ENCODE measurements at places on chromosomes 7 and 10.

GRCh38 chr10:130479926-130480325 is 343.7 kb downstream of the GLRX3 start:
- no peaks in the 10 kb centered on the region for H3K4me1 ChIP-seq
- no peaks in the 10 kb centered on the region for H3K36me3 ChIP-seq
- no peak overlapping the region for H3K27ac ChIP-seq

GRCh38 chr7:94748376-94748775 is 92.4 kb upstream of the SGCE start:
- DNase-seq = no peak
- H3K27me3 ChIP-seq = no peaks in the 10 kb centered on the region
- H3K4me1 ChIP-seq = no peaks in the 10 kb centered on the region
- no peak overlapping the region for H3K27ac ChIP-seq
- H3K36me3 ChIP-seq = no peaks in the 10 kb centered on the region

GRCh38 chr10:84665883-84666463 is 337.6 kb downstream of the CCSER2 start:
- no peak overlapping the region for H3K27ac ChIP-seq
- DNase-seq = no peak
- peaks cover 10% of the 10 kb centered on the region for H3K27me3 ChIP-seq
- H3K4me3 ChIP-seq = no peak overlapping the region

GRCh38 chr7:108138911-108139310 is 8.8 kb upstream of the LAMB4 start:
- H3K27me3 ChIP-seq = peaks cover 8% of the 10 kb centered on the region
- H3K4me3 ChIP-seq = no peak overlapping the region
- DNase-seq = no peak

GRCh38 chr7:107332488-107333269 is 137.2 kb upstream of the GPR22 start:
- no peaks in the 10 kb centered on the region for H3K27me3 ChIP-seq
- H3K36me3 ChIP-seq = peaks cover 23% of the 10 kb centered on the region
- peak overlapping the region; percentile 71 for H3K27ac ChIP-seq
- H3K4me3 ChIP-seq = peak overlapping the region; percentile 0
- DNase-seq = no peak

DNA sequence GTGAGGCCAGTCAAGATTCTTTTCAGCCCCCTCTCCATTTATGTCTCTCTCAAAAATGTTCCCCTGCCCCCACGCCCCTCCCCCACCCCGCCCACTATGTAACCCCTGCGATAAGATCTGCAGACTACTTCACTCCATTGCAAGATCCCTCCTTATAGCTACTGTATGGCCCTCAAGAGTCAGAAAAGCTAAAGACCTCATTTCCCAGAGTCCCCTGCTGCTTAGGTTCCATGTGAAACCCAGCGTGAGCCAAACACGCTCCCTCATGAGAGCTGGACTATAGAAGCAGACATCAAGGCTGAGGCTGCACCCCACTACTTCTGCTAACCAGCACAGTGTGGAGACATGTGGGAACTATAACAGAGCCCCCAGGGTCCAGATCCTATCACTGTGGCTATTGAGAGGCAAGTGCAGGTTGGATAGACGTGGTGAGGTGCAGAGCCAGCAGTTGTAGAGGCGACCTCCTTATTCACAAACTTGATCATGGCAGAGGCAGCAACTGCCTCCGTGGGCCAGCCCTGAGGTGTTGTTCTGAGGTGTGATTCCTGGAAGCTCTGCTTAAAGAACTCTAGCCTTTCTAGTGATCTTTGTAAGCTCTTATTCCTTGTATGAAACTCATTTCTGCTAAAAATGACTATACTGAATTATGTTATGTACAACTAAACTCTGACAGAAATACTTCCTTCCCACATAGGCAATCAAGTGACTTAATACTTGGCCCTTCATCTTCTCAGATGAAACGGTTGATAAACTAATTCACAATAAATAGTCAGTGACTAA is 117.0 kb upstream of the ARID5B start:
- peak overlapping the region; percentile 86 for H3K27ac ChIP-seq
- no peak overlapping the region for H3K4me3 ChIP-seq
- peak; percentile 39 for DNase-seq
- H3K27me3 ChIP-seq = no peaks in the 10 kb centered on the region
- peaks cover 70% of the 10 kb centered on the region for H3K4me1 ChIP-seq

DNA sequence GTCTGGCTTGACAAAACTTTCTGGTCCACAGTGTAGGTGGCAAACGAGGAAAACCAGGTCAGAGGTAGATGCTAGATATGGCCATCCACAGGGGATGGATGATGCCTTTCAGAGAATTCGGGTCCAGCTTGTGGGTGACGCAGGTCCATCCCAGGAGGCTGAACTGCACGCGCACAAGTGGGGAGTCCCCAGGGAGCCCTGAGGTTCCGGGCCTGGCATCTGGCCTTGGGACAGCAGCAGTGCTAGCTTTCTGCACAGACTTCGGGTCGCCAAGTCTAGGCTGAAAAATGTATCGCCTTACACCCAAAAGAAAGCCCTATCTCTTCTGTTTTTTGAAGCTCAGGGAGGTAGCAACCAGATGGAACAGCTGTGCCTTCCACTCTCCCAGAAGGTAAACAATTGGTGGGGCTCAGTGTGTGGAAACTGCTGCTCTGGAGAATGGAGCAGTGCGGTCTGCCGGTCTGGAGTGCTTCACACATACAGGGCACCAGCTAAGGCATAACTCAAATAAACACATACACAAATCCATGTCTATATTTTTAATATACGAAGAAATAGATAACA is 119.3 kb upstream of the ACBD5 start:
- H3K27me3 ChIP-seq = no peaks in the 10 kb centered on the region
- peaks cover 2% of the 10 kb centered on the region for H3K4me1 ChIP-seq
- H3K36me3 ChIP-seq = no peaks in the 10 kb centered on the region
- no peak overlapping the region for H3K27ac ChIP-seq

DNA sequence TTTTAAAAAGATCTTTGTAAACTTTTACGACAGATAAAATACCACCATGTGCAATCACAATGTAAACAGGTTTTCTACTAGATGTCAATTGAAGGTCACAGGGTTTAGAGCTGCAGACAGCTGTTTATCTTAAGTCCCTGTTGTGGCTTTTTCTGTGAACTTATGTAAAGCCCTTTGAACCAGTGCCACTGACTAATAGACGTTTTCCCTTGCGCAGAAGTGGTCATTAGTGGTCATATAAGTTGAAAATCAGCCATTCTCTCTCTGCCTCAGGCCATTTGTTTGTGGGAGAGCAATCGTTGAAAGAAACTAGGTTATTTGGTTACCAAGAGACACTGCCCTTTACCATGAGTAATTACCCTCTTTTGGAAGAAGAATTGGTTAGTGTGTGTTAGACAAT is 23.9 kb downstream of the CACNB2 start:
- H3K4me3 ChIP-seq = no peak overlapping the region
- no peaks in the 10 kb centered on the region for H3K27me3 ChIP-seq
- no peak overlapping the region for H3K27ac ChIP-seq
- H3K4me1 ChIP-seq = no peaks in the 10 kb centered on the region
- no peaks in the 10 kb centered on the region for H3K36me3 ChIP-seq
- DNase-seq = no peak

- DNase-seq = no peak
- H3K27ac ChIP-seq = no peak overlapping the region
- H3K27me3 ChIP-seq = peaks cover 29% of the 10 kb centered on the region
- no peaks in the 10 kb centered on the region for H3K36me3 ChIP-seq
Observed at GRCh38 chr7:123773481-123773880, 24.7 kb upstream of the WASL start.

GRCh38 chr10:114077815-114078219 is 34.2 kb downstream of the ADRB1 start:
- peaks cover 10% of the 10 kb centered on the region for H3K4me1 ChIP-seq
- DNase-seq = no peak
- no peaks in the 10 kb centered on the region for H3K36me3 ChIP-seq
- H3K4me3 ChIP-seq = no peak overlapping the region

- H3K36me3 ChIP-seq = no peaks in the 10 kb centered on the region
- no peak overlapping the region for H3K4me3 ChIP-seq
- no peak overlapping the region for H3K27ac ChIP-seq
- H3K27me3 ChIP-seq = peaks cover 5% of the 10 kb centered on the region
- no peaks in the 10 kb centered on the region for H3K4me1 ChIP-seq
- DNase-seq = no peak
Observed at GRCh38 chr7:12552876-12553275, 17.6 kb upstream of the SCIN start.

- H3K36me3 ChIP-seq = no peaks in the 10 kb centered on the region
- no peak overlapping the region for H3K27ac ChIP-seq
- peaks cover 2% of the 10 kb centered on the region for H3K27me3 ChIP-seq
- peaks cover 7% of the 10 kb centered on the region for H3K4me1 ChIP-seq
- H3K4me3 ChIP-seq = no peak overlapping the region
Observed at GRCh38 chr10:88562152-88562551, 21.0 kb downstream of the RNLS start.

GRCh38 chr7:143023047-143023446 is 3.9 kb downstream of the OR9A2 start:
- H3K27me3 ChIP-seq = peaks cover 19% of the 10 kb centered on the region
- no peaks in the 10 kb centered on the region for H3K36me3 ChIP-seq
- no peak overlapping the region for H3K27ac ChIP-seq
- DNase-seq = no peak

DNA sequence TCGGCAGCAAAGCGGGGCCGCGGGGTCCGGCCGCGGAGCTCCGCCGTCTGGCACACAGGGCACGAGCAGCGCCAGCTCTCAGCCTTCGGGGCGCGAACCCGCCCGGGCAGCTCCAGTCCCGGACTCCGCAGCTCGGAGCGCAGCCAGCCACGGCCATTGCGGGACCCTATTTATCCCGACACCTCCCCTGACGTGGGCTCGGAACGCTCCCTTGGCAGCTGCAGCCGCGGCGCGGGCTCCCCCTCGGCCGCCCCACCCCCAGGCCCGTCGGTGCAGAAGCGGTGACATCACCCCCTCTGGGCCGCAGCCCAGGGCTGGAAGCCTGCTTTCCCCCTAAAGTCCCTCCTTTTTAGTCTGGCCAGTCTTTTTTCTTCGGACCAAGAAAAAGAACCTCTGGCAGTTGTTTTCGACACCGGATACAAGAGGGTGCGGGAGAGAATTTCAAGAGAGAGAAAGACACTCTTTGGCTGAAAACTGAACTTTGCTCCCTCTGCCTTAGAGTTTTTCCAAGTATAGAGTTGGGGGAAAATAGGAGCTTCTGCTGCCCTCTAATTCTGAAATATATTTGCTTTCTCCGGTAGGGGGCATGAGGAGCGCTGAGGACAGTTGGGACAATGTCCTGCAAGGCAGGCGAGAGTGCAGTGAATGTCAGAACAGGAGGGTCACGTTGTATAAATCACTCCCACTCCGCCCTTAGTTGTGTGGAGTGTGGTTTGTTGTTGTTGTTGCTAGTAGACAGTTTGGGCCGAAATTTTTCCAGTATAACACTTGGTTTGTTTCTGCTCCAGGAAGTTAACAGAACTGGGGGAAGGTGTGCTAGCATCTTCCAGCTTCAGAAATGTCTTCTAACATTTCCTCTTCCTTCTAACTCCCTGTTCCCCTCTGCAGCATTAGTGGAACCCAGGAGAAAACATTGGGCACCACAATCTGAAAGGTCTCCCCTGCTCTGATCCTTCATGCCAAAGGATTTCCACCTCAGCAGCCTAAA is at the start of gene SFRP4:
TSS of gene SFRP4 (minus strand) at position 145 of the 988 bp plus-strand sequence. CDS start 280 bp downstream, outside the sequence.
- peak within 1 kb of the TSS; percentile 30 for H3K4me3 ChIP-seq
- no peak within 1 kb of the TSS for H3K27ac ChIP-seq
- DNase-seq = peak; percentile 30
- H3K4me1 ChIP-seq = peaks cover 21% of the 10 kb centered on the region
- peaks cover 80% of the 10 kb centered on the region for H3K27me3 ChIP-seq

DNA sequence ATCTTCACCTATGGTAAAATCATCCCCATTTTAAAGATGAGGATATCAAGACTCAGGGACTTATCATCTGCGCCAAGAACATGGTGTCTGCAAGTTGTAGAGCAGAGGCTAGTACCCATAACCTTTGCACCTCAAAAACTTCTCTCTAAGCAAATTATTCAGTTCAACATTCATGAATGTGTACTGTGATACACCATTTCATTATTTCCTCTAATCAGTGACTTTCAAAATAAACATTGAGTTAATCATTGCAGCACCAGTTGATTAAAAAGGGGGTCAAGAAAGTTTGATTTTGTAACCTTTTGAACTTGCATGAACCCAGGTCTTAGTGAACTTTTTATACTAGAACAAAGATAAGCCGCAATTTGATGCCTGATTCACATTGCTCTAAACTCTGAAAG is 47.6 kb upstream of the CYP2C8 start:
- DNase-seq = no peak
- no peaks in the 10 kb centered on the region for H3K4me1 ChIP-seq
- H3K27me3 ChIP-seq = no peaks in the 10 kb centered on the region

GRCh38 chr7:86243171-86243570 is 400.5 kb upstream of the GRM3 start:
- no peak overlapping the region for H3K4me3 ChIP-seq
- no peaks in the 10 kb centered on the region for H3K36me3 ChIP-seq
- no peak overlapping the region for H3K27ac ChIP-seq
- H3K4me1 ChIP-seq = no peaks in the 10 kb centered on the region
- H3K27me3 ChIP-seq = no peaks in the 10 kb centered on the region

DNA sequence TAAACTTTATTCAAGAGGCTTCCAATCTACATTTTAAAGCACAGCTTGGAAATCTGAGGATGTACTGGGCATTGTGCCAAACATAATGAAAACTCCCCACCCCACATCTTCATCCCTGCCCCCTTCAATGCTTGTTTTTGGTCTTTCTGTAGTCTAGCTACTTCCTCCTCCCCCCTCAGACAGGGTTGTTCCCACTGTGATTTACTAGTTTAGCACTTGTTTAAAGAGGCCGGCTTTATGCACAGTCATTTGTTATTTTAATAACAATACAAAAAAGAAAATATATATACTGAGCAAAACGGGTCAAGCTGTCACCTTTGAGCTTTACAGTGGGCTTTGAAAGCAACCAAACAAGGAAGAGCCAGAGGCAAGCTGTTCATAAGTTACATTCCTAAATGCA is 132.6 kb downstream of the CHRM2 start:
- no peaks in the 10 kb centered on the region for H3K4me1 ChIP-seq
- no peak overlapping the region for H3K4me3 ChIP-seq

- H3K4me3 ChIP-seq = no peak overlapping the region
- H3K27ac ChIP-seq = no peak overlapping the region
- no peaks in the 10 kb centered on the region for H3K27me3 ChIP-seq
- no peaks in the 10 kb centered on the region for H3K4me1 ChIP-seq
- no peaks in the 10 kb centered on the region for H3K36me3 ChIP-seq
- no peak for DNase-seq
Observed at GRCh38 chr7:12890586-12890985, 203.2 kb downstream of the ARL4A start.

GRCh38 chr10:49505589-49505988 is 33.3 kb downstream of the ERCC6 start:
- no peak overlapping the region for H3K27ac ChIP-seq
- H3K4me3 ChIP-seq = no peak overlapping the region
- DNase-seq = no peak
- H3K4me1 ChIP-seq = peaks cover 31% of the 10 kb centered on the region

GRCh38 chr7:149598721-149599308 is 101.2 kb upstream of the ZNF746 start:
- no peaks in the 10 kb centered on the region for H3K27me3 ChIP-seq
- no peak overlapping the region for H3K27ac ChIP-seq
- H3K36me3 ChIP-seq = peaks cover 97% of the 10 kb centered on the region
- no peak overlapping the region for H3K4me3 ChIP-seq

GRCh38 chr7:75881436-75882095 is 2.7 kb downstream of the RHBDD2 start:
- peaks cover 38% of the 10 kb centered on the region for H3K4me1 ChIP-seq
- H3K27me3 ChIP-seq = no peaks in the 10 kb centered on the region
- no peak overlapping the region for H3K27ac ChIP-seq
- DNase-seq = no peak
- peaks cover 74% of the 10 kb centered on the region for H3K36me3 ChIP-seq
- no peak overlapping the region for H3K4me3 ChIP-seq

Measured in activated T-cell treated with anti-CD3 and anti-CD28 coated beads, Interleukin-2, amount 50 U/mL, for 24 hours (primary cell).